ENCODE measurements at places on chromosomes 2 and 18.

GRCh38 chr2:221731432-221732145 is 159.5 kb upstream of the EPHA4 start:
- no peak for DNase-seq

DNA sequence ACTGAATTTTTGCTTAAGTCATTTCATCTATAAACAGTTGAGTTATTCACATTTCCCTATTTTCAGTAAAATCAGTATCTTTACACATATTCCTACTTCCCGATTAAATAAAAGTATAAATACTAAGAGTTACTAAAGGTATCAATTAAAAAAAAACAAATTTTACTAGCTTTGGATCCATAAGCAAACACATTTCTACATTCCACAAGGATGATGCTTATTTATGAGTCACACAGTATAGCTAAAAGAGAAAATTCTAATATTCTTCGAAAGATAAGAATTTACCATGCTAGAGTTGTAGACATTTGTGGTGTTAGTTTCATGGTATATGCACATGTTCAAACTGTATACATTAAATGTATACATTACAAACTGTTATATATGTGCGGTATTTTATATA is 23.7 kb downstream of the PGAP1 start:
- peak; percentile 1 for DNase-seq

GRCh38 chr2:21642647-21643046 is 518.9 kb downstream of the TDRD15 start:
- no peak for DNase-seq

GRCh38 chr2:238423561-238424312 is 3.0 kb upstream of the ASB1 start:
- DNase-seq = no peak

- no peak for DNase-seq
These were observed 57.9 kb downstream of the INO80D start for GRCh38 chr2:206028101-206028500.

DNA sequence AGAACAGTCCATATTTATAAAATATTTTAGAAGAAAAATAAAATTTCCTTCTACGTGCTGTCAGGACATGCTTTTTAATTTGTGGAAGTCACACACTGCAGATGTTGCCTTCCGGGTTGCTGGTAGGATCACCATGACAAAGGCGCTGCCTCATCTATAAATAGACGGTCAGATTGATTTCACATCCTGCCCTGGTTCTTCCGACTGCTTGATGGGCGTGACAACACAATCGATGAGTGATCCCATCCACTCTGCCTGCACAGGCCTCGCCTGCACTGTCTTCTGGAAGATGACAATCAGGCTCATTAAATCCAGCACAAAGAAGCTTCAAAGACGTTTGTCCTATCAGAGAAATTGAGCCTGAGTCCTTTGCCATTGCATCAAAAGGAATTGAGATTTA is 318.9 kb upstream of the TRIB2 start:
- peak; percentile 30 for DNase-seq

- no peak for DNase-seq
These were observed 173.3 kb upstream of the ZEB2 start for GRCh38 chr2:144693179-144693578.

DNA sequence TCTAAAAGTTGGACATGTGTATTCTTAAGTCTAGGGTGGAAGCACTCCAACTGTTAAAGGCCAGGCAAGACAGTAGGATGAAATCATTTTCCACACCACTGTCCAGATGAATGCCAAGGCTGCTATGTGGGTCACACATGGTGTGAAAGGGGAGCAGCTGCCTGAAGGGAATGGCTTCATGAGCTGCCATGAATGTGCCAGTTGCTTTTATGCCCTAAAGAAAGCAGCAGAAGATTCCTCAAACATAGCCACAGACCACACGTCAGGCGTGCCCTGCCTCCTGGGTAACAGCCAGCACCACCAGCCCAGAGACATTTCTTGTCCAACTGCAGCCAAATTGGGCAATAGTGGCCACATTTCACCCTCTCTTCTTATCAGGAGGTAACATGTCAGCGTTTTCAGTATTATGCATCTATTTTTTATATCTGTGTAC is 130.2 kb downstream of the MTCL1 start:
- peak; percentile 96 for DNase-seq

DNA sequence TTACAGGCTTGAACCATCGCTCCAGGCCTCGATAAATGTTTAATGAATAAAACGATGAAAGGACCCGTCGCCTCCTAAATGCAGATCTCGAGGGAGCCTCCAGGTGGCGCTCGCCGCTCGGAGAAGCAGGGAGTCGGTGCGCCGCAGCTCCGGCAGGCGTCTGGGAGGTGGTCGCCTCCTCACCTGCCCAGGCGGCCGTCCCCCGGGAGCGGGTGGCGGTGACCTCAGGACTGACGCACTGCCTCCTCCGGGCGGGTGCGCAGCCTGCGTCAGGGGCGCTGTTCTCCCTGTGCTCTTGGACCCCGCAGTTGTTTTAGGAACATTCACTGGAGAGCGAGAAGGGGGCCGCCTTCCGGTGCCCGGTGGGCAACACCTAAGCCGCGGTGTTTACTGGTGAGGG is 38.6 kb upstream of the POLE4 start:
- DNase-seq = no peak

- DNase-seq = no peak
These were observed 1.2 kb upstream of the EN1 start for GRCh38 chr2:118848381-118849225.

DNA sequence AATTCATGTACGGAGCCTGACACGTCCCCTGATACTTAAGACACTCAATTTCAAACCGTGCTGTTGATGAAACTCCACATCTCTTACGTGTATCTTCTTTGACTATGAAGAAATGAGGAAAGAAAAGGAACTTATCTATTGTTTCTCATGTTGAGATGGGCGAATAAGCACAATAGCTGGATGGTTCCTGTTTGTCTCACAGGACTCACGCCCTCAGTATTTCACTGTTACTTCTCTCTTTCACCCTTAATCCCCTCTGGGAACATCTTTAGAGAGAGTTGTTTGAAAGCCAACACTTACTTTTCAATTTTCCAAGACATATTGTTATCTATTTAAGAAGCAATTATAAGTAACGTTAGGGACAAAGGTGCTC is 99.8 kb downstream of the COPS8 start:
- no peak for DNase-seq

- DNase-seq = peak; percentile 25
These were observed 62.7 kb upstream of the KIF5C start for GRCh38 chr2:148812306-148812705.

DNA sequence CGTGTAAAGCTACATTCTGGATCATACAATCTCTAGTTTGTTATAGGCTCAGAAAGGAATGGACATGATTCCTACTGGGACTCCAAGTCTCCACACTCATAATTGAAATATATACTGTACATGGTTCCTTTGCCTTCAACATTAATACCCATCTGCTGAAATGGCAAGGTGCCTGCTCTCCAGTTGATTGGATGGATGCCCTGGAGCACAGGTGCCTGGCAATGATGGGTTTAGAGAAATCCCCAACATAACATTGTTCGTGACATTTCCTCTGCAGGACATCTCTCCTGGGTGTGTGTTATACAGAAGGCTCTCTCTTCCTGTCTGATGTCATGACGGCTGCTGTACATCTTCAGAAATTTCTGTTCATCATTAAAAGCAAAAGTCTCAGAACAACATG is 449.7 kb upstream of the CWC22 start:
- DNase-seq = no peak

- DNase-seq = no peak
These were observed 74.0 kb downstream of the AGPS start for GRCh38 chr2:177466337-177467195.

- DNase-seq = peak; percentile 81
These were observed 810.6 kb upstream of the PIK3C3 start for GRCh38 chr18:41144441-41144840.

DNA sequence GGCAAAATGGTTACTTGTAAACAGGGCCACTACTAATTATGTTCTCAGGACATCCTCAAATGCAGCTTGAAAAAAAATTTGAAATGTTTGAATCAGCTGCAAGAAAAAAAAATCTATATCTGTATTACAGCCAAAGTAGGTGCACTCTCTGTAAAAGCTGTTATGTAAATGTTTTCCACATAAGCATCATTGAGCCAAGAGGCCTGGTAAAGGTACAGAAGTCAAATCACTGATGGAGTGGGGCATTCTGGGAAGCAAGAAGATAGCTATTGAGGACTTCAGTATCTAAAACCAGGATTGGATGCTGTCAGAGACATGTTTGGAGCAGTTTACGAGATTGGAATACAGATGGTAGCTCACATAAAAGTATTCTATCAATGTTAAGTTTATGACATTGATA is 80.3 kb downstream of the MAPRE2 start:
- DNase-seq = no peak
